ENCODE measurements at places on chromosomes 1 and 21.

DNA sequence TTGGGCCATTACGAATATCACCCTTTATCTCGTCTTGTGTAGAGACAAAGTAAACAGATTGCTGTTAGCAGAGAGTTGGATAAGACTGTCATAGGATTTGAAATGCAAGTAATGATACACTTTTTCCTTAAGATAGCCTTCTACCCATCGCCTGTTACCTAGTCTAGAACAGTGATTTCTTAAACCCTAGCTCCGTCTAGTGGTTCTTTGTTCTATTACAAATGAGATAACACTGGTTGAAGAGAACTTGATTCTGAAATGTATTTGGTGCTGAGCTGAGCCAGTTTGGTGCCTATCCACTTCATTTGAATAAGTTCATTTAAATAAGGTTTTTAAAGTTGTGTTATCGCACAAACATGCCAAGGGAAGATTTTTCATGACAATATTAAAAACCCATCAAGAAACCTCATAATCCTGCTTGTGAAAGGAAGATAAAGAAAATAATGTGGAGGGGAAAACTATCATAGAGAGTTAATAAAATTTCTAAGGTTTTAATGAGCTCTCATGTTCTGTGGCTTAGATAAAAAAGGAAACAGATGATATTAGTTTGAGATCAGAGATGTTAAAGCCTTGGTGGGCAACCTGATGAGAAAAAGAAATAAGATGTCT, 1.5 kb upstream of the KCNH1 start:
- DNase-seq: no peak

- DNase-seq: no peak
Observed at GRCh38 chr1:8512504-8512903, 194.6 kb downstream of the SLC45A1 start.

- no peak for DNase-seq
Observed at GRCh38 chr1:42806171-42806570, 10.8 kb upstream of the ERMAP start.

- no peak for DNase-seq
Observed at GRCh38 chr1:174209347-174210187, 50.2 kb downstream of the RABGAP1L start.

GRCh38 chr1:195748969-195749368, 859.3 kb downstream of the KCNT2 start:
- no peak for DNase-seq

DNA sequence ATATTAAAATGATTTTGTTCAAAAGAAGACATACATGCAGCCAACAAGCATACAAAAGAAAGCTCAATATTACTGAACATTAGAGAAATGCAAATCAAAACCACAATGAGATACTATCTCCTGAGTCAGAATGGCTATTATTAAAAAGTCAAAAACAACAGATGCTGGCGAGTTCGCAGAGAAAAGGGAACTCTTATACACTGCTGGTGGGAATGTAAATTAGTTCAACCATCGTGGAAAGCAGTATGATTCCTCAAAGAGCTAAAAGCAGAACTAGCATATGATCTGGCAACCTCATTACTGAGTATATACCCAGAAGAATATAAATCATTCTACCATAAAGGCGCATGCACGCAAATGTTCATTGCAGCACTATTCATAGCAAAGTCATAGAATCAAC, 126.0 kb upstream of the HMCN1 start:
- DNase-seq: no peak

DNA sequence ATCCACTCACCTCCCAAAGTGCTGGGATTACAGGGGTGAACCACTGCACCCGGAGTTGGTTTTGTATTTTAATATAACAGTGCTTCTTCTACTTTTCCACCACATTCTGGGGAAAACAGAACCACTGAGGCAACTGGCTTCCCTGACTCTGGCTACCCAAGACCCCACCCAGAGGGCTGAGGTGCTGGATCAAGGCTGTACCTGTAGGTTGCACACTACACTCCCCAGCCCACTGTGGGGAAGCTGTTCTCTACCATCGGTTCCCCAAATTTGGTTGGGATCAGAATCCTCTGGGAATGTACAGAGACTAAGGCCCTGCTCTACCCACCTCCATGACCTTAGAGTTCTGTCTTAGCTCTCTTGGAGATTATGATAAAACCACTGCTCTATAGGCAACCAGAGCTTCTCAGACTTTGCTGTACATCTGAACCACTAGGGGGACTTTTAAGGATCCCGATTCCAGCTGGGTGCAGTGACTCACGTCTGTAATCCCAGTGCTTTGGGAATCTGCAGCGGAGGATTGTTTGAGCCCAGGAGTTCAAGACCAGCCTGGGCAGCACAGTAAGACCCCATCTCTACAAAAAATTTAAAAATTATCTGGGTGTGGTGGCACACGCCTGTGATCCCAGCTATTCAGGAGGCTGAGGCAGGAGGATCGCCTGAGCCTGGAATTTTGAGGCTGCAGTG, 51.6 kb downstream of the GNG4 start:
- DNase-seq: no peak

GRCh38 chr1:54859700-54860391, 27.1 kb downstream of the DHCR24 start:
- no peak for DNase-seq

- DNase-seq: no peak
Observed at GRCh38 chr1:169694304-169695075, 16.9 kb downstream of the SELL start.

DNA sequence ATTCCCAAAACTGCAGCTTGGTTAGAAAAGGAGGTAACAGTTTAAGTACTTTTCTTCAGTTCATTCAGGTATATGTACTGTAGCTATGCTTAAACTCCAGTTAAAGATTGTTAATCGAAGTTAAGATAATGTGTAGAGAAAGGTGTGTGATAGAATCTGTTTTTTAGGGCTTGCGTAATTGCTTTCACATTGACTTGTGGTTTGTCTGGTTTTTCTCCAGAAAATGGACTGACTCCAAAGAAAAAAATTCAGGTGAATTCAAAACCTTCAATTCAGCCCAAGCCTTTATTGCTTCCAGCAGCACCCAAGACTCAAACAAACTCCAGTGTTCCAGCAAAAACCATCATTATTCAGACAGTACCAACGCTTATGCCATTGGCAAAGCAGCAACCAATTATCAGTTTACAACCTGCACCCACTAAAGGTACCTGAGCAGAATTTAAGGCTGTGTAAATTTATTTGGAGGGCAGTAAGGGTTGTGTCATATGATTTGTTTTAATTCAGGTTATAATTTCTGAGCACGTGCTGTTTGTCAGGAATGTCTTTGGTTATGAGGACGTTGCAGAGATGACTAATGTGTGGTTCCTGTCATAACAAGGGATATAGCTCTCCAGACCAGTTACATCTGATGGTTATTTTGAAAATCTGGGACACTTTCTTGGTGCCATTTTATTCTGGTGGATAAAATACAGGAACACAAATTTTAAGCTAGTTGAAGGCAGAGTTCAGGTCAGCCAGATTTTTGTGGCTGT, 26.0 kb downstream of the ATF6 start:
- DNase-seq: no peak

DNA sequence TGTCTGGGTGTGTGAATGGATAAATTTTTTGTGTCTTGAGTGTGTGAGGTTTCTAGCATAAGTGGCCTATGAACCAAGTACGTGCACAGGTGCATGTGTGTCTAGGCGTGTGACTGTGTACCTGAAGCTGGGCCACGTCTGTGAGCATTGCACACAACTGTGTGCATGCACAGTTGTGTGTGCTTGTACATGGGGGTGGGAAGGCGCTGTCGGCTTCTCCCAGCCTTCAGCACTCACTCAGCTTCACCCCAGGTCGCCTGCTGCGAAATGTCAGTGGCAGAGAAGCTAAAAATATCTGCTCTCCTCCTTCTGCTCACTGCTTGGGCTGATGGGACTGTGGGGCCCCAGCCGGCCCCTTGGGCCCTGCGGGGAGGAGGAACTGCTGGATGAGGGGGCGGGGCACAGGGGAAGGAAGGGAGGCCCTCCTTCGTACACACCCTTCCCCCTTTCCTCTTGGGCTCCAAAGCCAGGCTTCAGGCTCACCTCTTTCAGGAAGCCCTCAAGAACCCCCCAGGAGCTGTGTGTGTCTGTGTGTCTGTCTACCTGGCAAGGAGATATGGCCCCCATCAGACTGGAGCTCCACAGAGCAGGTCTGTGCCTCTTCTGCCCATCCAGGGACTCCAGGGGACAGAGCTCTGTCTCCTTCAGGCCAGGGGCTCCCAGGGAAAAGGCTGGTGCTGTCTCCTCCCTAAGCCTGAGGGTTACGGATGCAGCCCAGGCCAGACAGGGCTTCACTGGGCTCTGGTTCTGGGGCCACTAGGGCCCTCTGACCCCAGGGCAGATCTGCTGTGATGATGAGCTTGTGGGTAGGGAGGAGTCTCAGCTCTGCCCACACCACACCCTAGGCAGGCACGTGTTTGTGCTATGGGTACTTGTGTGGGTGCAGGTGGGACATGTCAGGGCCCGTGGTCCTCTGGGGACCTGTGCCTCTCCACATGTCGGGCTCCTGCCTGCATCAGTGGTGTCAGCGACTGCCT, 35.6 kb upstream of the WASF2 start:
- peak; percentile 42 for DNase-seq

DNA sequence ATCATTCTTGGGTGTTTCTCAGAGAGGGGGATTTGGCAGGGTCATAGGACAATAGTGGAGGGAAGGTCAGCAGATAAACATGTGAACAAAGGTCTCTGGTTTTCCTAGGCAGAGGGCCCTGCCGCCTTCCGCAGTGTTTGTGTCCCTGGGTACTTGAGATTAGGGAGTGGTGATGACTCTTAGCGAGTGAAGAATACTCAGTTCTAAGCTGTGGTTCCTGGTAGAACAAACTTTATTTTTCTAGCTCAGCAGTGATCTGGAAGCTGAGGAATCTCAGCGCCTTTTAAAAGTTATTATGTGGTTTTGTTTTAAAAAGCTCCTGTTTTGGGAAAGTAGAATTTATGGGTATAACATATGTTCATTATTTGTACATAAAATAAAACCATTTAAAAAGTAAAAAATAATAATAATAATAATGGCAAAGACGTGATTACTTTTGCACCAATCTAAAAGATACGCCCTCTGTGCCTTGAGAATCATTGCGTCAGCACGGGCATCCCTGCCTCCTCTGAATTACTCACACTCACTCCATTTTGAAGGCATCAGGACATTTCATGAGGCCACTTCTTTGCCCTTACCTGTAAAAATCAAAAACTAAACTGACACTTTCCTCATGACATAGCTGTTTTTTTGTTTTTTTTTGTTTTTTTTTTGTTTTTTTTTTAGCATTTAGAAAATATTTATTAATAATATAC, 29.7 kb upstream of the TNFRSF1B start:
- DNase-seq: no peak

DNA sequence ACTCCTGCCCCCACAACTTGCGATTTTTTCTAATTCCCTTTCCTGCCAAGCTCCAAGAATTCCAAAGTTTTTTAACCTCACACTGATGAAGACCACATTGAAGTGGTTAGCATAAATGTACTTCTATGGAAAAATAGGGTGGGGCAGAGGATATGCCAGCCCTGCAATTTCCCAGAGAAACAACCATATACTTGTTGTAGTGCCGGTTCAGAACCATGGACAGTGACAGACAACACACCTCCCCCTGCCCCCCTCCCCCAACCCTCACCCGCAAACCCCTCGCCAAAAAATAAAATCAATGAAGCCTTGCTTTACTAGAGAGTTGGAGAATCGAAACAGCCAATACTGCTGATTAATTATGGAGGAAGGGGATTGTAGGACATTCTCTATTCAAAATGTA, 109.5 kb upstream of the GRIK3 start:
- DNase-seq: no peak

DNA sequence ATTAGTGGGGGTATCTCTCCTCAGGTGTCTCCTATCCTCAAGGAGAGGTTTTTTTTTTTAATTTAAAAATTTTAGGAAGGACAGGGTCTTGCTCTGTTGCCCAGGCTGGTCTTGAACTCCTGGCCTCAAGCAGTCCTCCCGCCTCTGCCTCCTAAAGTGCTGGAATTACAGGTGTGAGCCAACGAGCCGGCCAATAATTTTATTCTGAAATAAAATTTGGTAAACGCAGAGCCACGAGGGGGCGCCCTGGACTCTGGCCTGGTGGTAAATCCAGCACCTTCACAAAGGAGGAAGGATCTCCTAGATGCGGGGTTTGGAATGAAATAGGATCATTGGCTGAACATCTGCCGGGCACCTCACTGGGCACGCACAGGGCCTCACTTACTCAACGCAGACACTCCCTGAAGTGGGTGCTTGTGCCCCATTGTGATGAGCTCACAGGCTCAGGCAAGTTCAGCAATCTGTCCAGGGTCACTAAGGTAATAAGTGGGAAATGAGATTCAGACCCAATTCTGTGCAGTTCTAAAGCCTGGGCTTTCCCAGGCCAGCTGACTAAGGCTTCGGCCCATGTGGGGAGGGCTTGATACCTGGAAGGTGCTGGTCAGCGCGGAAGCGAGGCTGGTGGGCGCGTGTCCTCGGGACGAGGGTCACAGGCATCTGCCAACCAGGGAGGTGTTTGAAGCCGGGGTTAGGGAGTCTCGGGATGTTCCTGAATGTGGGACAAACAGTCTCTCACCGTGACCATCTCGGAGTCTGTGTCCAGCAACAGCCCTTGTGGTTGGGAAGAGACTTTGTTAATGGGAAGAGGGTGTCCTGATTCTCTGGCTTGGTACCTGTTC, 32.7 kb upstream of the ETV3 start:
- peak; percentile 37 for DNase-seq

- no peak for DNase-seq
Observed at GRCh38 chr1:218474128-218474527, 129.0 kb downstream of the TGFB2 start.

GRCh38 chr1:91130256-91130985, 108.6 kb upstream of the ZNF644 start:
- no peak for DNase-seq

- DNase-seq: peak; percentile 6
Observed at GRCh38 chr1:193185901-193186731, at the start of gene B3GALT2. TSS of gene B3GALT2 (minus strand) at chr1:193186613. CDS start at chr1:193181562, 5,051 bp downstream.

DNA sequence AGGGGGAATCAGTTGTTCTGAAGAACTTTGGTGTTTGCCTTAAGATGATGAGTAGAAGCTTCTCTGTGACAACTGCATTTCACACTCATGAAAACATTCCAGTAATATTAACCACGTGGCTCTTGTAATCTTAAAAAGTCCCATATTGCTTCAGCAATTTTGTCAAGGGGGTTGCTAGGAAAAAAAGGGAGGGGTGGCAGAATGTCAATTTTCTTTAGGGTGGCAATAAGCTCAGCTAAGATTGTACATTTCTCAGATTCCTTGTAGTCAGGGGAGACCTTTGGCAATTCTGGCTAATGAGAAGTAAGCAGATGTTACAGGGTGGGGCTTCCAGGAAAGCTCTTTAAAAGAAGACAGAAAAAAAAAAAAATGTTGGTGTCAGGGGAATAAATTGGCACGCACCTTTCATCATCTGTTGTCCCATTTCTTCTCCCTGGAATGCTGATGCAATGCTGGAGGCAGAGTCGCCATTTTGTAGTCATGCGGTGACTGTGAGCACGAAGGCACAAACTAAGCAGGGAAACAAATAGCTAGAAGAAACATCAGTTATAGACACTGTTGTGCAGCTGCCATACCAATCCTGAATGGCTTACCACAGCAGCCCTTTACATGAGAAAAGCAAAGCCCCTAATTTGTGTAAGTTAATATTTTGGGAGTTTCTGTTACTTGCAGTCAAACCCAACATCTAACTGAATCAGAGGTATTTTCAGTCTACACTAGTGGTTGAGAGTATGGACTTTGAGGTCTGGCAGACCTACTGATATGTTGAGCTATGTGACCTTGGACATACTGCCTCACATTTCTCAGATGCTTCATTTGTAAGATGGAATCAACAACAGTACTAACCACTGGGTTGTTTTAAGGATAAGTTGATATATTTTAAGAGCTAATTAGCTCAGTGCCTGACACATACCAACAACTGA, 56.1 kb upstream of the MRPS6 start:
- DNase-seq: no peak

Data from activated CD4-positive, alpha-beta T cell treated with anti-CD3 and anti-CD28 coated beads for 4 hours (primary cell).